Osteoblast (primary cell): ENCODE measurements at places on chromosomes 2 and 18.
A peak's percentile ranks its signal among the peaks of the same experiment; 100 is the strongest.

- DNase-seq = no peak
Measured at GRCh38 chr2:237297421-237298150, 116.4 kb downstream of the COL6A3 start.

GRCh38 chr2:6249557-6249956 is 557.4 kb downstream of the SOX11 start:
- no peak for DNase-seq

DNA sequence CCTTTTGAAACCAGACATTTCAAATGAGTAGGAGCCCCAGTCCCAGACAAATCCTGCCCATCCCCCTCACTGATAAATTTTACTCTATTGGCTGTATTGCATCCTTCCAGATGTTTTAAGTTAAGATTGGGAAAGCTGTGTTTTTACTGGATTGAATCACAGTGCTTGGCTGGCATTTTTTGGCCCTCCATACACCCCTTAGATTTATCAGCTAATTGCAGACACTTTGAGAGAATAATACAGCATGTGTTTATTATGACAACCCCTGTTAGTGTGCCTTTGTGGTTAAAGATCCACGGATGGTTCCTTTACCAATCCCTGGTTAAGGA is 74.9 kb downstream of the ANTXR1 start:
- no peak for DNase-seq

GRCh38 chr2:171266102-171266501 is 105.4 kb upstream of the TLK1 start:
- DNase-seq = no peak

- DNase-seq = peak; percentile 90
Measured at GRCh38 chr18:5197032-5197434, at the start of gene AKAIN1. Gene AKAIN1, minus strand, starts transcription at chr18:5197257. Its CDS starts 204 bp downstream, at chr18:5197053.
